ENCODE measurements at places on chromosomes 7 and 10. TPM values are rescaled to one million over a fixed set of nuclear protein-coding genes. Genes with fewer than 3 reads are reported as not detected.

The VPS37D gene
- total RNA-seq = not detected

The BAG3 gene
- total RNA-seq = 13.0 TPM

The SEC31B gene
- total RNA-seq = 42.9 TPM

The CHAT gene
- total RNA-seq = not detected

The PNLIPRP3 gene
- total RNA-seq = not detected

The MSMB gene
- total RNA-seq = not detected

The TUBB8 gene
- not detected for total RNA-seq

The MMRN2 gene
- not detected for total RNA-seq

The CALML3 gene
- not detected for total RNA-seq

The SRGN gene
- total RNA-seq = 616 TPM

The FAM204A gene
- 51.7 TPM for total RNA-seq

The TLX1 gene
- not detected for total RNA-seq

The ERVW-1 gene
- total RNA-seq = not detected

The GIMAP8 gene
- total RNA-seq = 13.1 TPM

The SLC18A2 gene
- total RNA-seq = not detected

The IFIT2 gene
- 34.4 TPM for total RNA-seq

The CCL26 gene
- total RNA-seq = not detected

The PYROXD2 gene
- total RNA-seq = 7.5 TPM

The LIPF gene
- total RNA-seq = not detected

The CRYGN gene
- not detected for total RNA-seq

The OR2A5 gene
- total RNA-seq = not detected

The OR9A2 gene
- not detected for total RNA-seq

The GPR85 gene
- total RNA-seq = not detected

Measured in activated CD8-positive, alpha-beta memory T cell treated with anti-CD3 and anti-CD28 coated beads, Interleukin-2, amount 10 ng/mL, durations not matched to agents 7 days and 5 days (primary cell).